Fibroblast of skin of left biceps (primary cell): ENCODE measurements at places on chromosomes 3 and 15.

DNA sequence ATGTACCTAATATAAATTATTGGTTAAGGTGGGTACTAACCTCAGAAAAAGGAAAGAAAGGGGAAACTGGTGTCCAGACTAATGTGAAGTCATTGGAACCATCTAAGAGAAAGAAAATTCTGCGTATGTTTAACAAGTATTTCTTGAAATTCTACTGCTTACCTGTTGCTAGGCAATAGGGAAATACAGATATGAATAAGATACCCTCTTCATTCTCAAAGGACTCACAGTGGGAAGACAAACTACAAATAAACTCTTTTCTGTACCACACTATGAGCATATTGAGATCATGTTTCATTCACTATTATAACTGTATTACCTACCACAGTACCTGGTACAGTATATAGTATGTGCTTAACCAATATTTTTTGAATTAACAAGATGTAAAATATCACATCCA, 140.5 kb upstream of the MLF1 start:
- DNase-seq: no peak

DNA sequence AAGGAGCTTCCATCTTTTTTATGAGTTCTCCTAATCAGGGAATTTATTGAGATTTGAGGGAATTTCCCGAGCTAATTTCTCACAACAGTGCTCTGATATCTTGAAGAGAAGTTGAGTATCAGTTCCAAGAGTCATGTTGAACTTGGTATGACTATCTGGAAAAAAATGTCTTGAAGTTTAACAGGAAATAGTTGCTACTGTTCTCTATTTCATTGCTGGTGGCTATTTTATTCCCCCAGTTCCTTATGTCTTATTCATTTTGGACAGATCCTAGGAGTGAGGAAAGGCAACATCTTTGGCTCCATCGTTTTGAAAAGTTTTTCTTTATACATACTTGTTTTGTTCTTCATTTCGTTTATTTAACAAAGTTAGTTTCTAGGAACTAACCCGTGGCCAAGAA, 307.8 kb upstream of the AGTR1 start:
- no peak for DNase-seq

DNA sequence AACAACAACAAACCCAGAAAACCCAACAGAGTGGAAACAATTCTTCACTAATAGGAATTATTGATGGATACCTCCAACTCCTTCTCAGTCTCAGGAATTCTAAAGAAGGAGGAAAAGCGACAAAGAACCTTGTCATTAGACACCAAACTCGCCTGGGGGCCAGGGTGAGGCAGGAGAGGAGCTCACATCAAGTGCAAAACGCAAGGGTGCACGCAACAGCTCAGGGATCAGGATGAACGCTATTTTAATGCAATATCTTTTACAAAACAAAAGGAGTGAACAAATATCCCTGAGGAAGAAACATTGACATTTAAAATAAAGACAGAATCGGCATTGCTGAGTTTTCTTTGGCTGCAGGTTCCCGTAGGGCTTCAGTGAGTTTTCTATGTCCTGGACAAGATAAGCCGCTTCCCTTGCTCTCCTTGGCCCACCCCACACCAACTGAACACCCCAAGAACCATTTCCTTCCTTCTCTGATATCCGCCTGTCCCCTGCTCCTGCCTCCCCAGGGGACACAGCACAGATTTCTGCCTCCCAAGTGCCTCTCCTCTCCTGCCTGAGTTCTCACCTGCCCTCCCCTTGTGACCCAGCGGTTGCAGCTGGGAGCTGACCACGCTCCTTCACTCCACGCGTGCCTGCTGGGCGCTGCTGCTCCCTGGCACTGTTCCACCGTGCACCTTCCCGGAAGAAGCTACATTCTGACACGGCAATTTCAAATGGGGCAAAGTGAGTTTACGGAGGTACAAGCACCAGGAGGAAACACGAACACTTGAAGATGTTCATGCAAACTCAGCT, 63.0 kb downstream of the ATP10A start:
- DNase-seq: no peak

- DNase-seq: no peak
These were observed 49.2 kb downstream of the SLC7A14 start for GRCh38 chr3:170536712-170537111.

DNA sequence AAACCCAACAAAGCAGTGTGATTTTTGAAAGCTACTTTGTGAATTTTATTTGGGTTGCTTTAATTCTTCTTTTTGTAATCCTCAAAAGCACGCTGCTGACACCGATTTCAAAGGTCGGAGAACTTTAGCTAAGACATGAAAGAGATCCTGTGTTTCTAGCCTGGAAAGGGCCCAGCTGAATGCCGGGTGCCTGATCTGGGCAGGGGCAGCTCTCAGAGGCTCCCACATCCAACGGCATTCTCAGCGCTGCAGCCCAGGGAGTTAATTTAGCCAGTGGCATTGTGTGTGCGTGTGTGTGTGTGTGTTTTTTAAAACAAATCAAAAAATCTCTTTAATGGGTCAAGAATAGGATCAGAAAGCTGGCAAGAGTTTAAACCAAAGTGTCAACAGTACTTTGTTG, 6.6 kb downstream of the RBP1 start:
- no peak for DNase-seq

DNA sequence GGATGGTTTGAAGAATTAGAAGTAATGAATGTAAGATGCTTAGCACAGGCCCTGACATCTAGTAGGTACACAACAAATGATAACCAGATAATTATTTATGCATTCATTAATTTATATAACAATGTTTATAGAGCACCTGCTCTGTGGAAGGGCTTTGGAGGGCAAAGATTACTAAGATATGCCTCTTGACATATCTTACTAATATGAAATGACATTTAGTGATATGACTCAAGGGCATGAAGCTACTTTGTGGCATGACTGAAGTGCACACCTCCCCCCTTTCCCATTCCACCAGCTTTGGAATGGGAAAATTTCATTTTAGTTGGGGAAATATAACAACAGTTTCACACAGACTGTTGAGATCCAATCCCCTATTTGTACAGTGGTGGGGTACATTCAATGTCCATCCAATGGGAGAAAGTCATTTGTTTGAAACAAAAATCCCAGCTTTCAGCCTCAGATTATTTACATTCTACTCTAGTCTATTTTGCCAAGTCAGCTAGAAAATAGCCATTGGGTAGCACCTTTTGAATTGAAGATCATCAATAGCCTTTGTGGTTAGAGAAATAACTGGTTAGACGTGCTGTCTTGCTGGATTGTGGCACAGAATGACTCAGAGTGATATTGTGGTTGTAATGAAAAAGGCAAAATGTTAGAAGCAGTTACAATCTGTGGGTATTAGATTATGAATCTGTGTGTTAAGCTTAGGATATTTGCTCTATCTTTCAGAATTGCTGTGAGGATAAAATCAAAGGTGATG, 72.9 kb downstream of the MOBP start:
- no peak for DNase-seq

- no peak for DNase-seq
These were observed 152.2 kb downstream of the NR2E3 start for GRCh38 chr15:71962537-71962936.
